ENCODE measurements at places on chromosomes 4 and X.

- no peak for DNase-seq
Observed at GRCh38 chr4:151099976-151100417, 569 bp downstream of the RPS3A start.

- no peak for DNase-seq
Observed at GRCh38 chrX:119475389-119476101, 7.3 kb downstream of the SLC25A5 start.

DNA sequence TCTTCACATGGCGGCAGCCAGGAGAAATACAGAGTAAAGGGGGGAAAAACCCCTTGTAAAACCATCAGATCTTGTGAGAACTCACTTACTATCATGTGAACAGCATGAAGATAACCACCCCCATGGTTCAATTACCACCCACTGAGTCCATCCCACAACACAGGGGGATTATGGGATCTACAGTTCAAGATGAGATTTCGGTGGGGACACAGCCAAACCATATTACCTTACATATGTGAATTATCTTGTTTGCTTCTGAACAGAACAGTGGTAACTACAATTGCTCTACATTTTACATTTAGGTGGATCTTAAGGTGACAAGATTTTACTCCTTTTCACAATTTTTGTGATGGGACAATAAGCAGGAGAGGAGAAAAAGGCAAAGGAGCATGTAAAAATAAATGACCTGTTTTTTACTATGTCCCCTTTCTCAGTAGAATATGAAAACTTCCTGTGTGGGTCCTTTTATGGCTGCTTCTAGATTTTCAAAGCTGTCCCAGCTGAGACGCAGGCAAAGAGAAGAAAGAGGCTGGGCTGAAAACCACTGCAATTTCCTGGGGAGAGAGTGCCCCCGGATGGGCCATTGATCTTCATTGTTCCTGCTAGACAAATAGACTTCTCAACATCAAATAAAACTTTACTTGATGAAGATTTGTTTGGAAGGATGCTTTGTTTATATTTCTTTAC is 45.9 kb upstream of the PGM2 start:
- DNase-seq: peak; percentile 54

DNA sequence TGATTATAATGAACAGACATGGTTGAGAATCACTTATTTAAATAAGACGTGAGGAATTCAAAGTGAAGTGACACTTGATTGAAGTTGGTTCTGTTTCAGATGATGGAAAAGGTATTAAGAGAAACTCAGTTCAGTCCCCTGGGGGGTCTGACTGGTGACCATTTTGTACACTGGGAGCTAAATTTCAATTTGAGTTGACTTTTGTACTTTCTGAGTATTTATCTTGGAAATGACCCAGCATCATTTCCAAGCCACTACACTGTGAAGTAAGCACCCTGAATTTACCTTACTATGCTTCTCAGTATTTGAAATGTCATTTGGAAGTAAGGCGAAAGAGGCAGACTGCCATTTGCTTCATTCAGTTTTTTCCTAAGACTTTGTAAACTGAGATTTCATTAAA is 73.4 kb downstream of the CNOT6L start:
- DNase-seq: no peak

DNA sequence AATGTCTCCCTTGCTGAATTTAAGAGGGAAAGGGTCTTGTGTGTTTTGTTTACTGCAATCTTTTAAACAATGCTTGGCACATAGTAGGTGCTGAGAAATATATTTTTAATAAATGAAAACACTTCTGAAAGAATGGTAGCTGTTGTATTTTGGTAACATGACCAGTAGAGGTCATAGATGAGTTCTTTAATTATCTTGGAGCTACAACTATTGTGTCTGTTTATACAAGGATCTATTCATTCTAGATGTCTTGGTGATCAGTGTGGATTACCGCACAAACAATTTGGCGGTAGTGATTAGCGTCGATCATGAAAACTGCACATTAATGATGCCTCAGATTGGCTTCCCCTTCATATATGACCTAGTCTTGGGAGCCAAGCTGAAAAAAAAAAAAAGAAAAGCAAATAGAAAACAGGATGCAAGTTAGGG is 21.4 kb upstream of the SCRG1 start:
- peak; percentile 14 for DNase-seq

- no peak for DNase-seq
Observed at GRCh38 chrX:64151911-64152310, 53.6 kb downstream of the AMER1 start.

DNA sequence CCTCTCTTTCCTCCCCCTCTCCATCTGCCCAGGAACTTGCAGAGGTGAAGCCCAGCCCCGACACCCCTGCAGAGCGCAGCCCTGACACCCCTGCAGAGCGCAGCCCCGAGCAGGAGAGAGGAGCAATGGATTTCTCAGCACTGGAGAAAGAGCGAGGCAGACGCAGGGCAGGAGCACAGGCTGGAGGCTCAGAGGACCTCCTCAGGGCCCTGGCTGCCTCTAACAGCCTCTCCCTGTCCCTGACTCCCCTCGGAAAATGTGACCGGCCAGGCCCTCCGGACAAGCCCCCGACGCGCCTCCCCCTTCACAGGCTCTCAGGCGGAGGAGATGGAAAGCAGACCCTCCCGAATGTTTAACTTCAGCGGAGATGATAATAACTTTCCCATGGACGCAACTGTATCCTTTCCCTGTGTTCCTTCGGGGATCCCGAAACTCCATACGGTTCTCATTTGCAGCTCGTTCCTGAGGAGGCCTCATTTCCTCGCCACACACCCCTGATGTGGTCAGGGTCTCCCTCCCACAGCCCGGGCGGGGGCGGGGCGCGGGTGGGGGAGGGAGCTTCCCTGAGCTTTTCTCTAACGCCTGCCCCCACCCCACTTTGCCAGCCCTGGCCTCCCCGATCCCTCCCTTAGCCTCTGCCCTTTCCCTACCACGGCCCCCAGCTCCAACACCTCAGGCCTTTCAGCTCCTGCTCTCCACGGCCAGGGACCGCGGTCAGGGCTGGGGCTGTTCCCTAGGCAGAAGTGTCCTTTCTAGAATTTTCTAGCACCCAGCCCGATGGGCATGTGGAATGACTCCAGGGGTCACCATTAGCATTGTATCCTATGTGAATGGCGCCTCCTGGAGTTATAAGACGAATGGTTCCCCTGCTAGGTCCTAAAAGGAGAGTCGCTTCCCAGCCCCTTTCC is 201.1 kb upstream of the BCOR start:
- DNase-seq: no peak

GRCh38 chr4:24813732-24814131 is 18.4 kb downstream of the SOD3 start:
- no peak for DNase-seq

DNA sequence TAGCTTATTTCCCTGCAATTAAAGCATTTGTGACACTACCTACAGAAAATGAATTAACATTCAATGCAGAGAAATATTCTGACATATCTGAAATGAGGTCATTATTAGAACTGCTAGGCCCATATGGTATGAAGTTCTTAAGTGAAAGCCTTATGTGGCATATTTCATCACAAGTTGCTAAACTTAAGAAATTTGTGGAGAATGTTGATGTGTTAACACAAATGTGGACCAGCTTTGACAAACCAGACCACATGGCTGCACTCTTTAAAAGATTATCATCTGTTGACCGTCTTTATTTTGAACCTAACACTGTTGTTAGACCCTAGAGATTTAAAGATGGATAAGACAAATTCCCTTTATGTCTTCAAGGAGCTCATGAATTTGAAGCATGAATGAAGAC is 1024.1 kb downstream of the RPA4 start:
- no peak for DNase-seq

DNA sequence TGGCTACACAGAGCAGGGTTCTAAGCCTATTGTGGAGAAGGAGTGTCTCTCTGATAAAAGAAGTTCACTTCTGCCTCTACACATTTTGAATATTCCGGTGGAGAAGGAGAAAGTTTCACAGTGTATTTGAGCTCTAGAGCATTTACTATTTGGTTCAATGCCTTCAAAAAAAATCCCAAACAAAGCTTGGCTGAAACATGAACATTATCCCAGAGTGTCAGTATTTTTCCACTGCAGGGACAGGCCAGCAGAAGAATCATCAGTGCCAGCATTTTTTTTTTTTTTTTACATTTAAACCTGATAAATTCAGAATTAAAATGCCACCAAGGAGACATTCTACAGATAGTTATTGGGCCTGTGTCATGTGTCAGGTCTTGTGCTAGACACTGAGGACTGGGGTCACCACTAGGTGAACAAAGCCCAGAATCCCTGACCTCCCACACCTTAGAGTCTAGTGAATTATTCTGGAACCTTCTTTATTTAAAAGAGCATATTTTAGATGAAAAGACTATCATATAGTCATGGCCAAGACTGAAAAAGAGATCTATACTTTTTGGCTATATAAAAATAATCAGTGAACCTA is 48.0 kb upstream of the NAP1L5 start:
- DNase-seq: no peak

DNA sequence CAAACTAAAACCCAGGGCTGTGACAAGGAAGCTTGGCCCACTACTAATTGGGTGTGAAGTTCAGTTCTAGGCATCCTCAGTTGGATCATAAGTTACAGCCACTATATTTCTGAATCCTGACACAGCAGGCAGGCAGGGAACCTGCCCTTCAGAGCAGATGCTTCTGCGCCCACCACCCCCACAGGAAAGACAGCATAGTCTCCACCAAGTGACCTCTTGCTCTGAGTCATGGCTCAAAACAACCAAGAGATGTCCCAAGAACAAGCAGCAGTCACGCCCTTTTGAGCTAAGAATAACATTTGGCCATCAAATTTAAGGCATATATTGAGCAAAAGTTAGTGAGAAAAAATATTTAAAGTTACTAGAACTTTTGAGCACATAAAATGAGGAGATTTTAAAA is 170.7 kb upstream of the SMARCAD1 start:
- no peak for DNase-seq

DNA sequence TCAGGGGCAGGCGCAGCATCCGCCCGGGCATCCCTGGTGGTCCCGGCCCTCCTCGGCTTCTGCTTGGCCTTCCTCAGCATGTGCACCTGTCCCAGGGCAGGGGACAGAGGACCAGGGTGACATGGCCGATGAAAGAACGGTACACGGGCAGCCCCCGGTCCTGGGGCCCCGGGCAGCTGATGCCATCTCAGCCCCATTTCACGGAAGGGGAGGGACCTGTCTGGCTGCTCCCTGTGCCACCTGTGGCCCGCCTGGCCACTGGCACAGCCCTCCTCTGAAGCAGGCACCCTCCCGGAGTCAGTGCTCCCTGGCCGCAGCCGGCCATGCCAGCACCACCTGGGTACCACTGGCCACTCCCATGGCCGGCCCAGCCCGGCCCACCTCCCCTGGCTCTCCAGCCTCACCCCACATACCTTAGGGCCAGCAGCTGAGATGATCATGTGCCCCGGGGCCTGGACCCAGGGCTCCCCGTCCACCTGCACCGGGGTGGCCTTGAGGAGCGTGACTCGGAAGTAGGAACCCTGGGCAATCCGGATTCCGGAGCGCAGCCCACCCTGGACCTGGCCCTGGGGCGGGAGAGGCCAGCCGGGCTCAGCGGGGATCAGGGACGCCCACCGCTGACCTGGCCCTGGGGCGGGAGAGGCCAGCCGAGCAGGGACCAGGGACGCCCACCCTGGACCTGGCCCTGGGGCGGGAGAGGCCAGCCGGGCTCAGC is 12.6 kb downstream of the DGKQ start:
- DNase-seq: no peak

- DNase-seq: no peak
Observed at GRCh38 chr4:120400441-120400840, 333.8 kb upstream of the MAD2L1 start.
